ENCODE measurements at places on chromosomes 1 and 21.

GRCh38 chr1:188615321-188615720 is 1786.6 kb downstream of the PLA2G4A start:
- no peaks in the 10 kb centered on the region for H3K36me3 ChIP-seq
- no peak overlapping the region for H3K4me3 ChIP-seq
- no peaks in the 10 kb centered on the region for H3K4me1 ChIP-seq
- DNase-seq = no peak
- no peak overlapping the region for H3K27ac ChIP-seq

GRCh38 chr1:17158961-17159360 is 39.7 kb upstream of the PADI2 start:
- H3K4me3 ChIP-seq = no peak overlapping the region
- H3K27ac ChIP-seq = no peak overlapping the region
- DNase-seq = no peak

DNA sequence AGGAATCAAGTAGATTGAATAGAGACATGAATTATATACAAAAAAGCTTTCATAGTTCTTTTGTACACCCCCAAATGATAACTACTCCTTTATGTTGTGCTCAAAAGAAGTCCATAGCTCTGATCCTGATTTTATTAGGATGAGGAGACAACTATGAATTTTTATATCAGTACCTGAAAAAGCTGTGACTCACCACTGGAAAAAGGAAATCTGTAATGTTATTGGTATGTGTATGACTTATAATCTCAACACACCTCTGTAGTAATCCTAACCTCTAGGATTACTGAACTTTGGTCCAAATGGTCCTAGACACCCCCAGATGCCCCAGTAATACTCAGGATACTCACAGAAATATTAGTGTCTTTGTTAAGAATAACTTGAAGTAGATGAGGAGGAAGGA is 10.2 kb downstream of the PRKAB2 start:
- H3K27ac ChIP-seq = no peak overlapping the region
- no peaks in the 10 kb centered on the region for H3K27me3 ChIP-seq
- no peaks in the 10 kb centered on the region for H3K4me1 ChIP-seq
- no peak for DNase-seq

- H3K27me3 ChIP-seq = no peaks in the 10 kb centered on the region
- no peak for DNase-seq
- H3K36me3 ChIP-seq = peaks cover 2% of the 10 kb centered on the region
- H3K4me3 ChIP-seq = no peak overlapping the region
- H3K4me1 ChIP-seq = no peaks in the 10 kb centered on the region
- no peak overlapping the region for H3K27ac ChIP-seq
Measured at GRCh38 chr1:54857746-54858561, 29.0 kb downstream of the DHCR24 start.

Measured in neural progenitor cell (in vitro differentiated cells).